ENCODE measurements at places on chromosomes 3 and 15.
A peak's percentile ranks its signal among the peaks of the same experiment; 100 is the strongest.

DNA sequence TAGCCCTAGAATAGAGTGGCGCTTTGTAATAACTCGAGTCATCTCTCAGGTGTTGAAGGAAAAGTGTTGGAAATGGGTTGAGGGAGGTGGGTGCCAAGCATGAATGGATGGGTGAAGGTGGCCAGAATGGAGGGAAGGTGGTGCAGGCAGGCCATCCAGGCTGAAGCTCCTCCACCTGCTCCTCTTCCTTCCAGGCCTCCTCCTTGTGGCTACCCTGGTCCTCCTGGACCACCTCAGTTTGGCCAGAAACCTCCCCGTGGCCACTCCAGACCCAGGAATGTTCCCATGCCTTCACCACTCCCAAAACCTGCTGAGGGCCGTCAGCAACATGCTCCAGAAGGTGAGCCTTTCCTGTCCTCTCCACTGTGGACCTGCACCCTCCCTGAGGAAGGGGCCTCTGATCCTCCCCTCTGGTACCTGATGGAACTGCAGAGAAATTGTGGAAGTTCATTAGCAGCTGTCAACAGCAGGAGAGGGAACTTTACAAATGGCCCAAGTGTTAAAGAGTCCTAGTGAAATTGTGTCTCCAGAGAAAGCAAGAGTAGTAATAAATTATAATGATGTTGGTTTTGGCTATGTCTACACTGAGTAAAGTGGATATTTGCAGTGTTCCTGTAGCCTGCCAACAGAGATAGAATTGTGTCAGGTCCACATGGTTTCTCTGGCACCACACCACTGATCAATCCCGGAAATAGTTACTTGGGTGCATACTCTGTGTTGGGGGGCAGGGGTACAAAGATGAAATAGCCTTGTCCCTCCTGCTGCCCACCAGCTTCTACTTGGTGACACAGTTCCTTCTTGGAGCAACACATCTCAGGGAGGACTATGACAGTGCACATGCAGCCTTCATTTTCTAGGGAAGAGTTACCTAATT is 1.6 kb downstream of the IL12A start:
- H3K4me3 ChIP-seq: peak overlapping the region; percentile 85
- no peak for DNase-seq
- peaks cover 19% of the 10 kb centered on the region for H3K4me1 ChIP-seq
- no peaks in the 10 kb centered on the region for H3K27me3 ChIP-seq

DNA sequence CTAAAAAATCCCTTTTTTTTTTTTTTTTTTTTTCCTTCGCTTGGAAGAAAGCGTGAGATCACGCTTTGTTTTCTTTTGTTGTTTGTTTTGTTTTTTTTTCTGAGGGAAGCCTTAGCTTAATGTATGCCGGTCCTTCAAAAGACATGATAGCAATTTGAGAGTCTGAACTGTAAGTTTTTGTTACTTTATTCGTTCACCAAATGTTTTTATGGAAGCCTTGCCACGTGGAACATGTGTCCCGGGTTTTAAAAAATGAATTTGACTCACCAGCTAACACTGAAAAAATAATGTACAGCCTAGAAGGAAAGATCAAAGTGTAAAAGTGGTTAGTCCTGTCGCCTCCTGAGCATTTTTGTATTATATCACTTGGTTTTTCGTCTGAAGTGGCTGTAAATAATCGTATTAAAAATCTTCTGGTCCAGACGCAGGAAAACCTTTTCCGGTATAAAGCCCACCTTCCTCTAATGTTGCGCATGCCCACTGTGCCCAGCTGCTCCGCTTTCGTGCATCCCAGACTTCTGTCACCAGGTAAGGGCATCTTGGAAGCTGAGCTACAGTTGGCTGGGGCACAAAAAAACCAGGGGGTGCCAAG is 795 bp upstream of the MYNN start:
- H3K4me1 ChIP-seq: peaks cover 2% of the 10 kb centered on the region
- peak; percentile 87 for DNase-seq
- peak overlapping the region; percentile 97 for H3K4me3 ChIP-seq
- peak overlapping the region; percentile 92 for H3K27ac ChIP-seq
- no peaks in the 10 kb centered on the region for H3K27me3 ChIP-seq

GRCh38 chr3:159032311-159032710 is 230.5 kb downstream of the MFSD1 start:
- H3K36me3 ChIP-seq: no peaks in the 10 kb centered on the region
- no peak overlapping the region for H3K4me3 ChIP-seq
- H3K27me3 ChIP-seq: no peaks in the 10 kb centered on the region
- no peaks in the 10 kb centered on the region for H3K4me1 ChIP-seq

DNA sequence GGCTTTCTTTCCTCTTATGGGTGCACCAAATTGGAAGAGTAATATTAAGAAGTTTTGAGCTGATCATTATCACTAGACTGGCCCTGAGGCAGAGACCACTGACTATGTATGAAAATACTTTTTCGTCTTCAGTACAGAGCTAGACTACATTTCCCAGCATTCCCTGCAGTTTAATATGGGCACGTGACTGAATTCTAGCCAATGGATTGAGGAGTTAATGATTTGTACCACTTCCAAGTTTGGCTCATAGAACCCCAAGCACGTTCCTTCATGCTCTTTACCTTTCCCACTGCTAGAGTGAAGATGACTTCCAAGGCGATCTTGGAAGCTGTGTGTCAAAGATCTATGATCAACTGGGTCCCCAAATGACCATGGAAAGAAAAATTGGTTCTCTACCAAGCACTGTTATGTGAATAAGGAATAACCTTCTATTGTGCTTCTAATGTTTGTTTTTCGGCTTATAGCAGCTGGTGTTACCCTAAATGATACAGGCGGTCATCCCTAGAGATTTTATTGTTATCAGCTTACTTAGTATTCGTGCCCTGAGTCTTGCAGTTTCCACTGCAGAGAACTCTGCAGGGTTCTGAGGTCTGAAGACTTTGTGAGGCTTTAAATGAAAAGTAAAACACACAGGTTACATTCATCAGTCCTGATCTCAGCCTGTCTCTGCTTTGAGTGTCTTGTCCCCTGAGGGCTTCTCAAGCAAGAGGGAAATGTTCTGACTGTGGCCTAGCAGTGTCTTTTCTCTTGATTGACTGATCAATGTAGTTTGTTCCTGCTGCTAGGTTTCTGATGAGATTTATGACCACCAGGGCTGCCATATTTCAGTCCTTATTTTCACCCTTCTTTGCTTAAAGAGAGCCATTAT is 486.8 kb downstream of the PDCD6IP start:
- H3K27me3 ChIP-seq: no peaks in the 10 kb centered on the region
- H3K36me3 ChIP-seq: no peaks in the 10 kb centered on the region
- DNase-seq: no peak
- no peaks in the 10 kb centered on the region for H3K4me1 ChIP-seq
- H3K27ac ChIP-seq: no peak overlapping the region

DNA sequence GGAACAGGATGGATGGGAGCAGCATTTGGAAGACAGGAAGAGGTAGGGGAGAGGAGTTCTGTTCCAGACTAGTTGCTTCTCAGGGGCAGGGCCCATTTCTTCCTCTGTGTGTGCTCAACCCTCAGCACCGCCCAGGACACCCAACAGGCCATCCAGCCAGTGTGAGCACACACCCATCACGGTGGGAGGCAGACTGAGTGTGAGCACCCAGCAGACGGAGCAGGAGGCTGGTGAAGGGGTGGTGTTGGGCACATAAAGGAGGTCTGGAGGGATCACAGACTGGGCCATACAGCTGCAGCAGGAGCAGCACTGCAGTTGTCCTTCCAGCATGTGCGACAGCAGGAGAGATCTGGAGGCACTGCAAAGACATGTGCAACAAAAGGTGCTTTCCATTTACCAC is 88.4 kb upstream of the PLXNA1 start:
- H3K4me1 ChIP-seq: no peaks in the 10 kb centered on the region
- no peak for DNase-seq
- no peaks in the 10 kb centered on the region for H3K27me3 ChIP-seq
- peaks cover 10% of the 10 kb centered on the region for H3K36me3 ChIP-seq

GRCh38 chr3:109059264-109059663 is 58.7 kb downstream of the MORC1 start:
- no peak for DNase-seq
- no peaks in the 10 kb centered on the region for H3K27me3 ChIP-seq
- no peak overlapping the region for H3K27ac ChIP-seq
- H3K4me1 ChIP-seq: no peaks in the 10 kb centered on the region
- no peak overlapping the region for H3K4me3 ChIP-seq

DNA sequence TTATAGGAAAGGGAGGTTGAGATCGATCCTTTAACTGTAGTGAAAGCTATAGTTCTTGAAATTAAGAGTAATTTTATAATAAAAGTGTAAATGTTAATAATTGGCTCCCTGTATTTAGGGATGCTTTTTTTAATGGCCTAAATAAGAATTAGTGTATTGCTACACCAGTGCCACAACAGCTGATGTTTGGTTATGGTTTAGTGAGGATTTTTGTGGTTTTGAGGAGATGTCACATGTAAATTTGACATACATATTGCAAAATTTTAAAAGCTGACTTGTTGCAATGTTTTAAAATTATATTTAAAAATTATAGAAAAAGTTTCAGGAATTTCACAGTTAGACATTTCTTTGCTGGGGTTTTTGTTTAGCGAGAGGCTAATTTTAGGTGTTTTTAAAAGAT is 3.9 kb downstream of the TSC22D2 start:
- peaks cover 2% of the 10 kb centered on the region for H3K4me1 ChIP-seq
- peaks cover 10% of the 10 kb centered on the region for H3K36me3 ChIP-seq
- peak; percentile 44 for DNase-seq
- H3K4me3 ChIP-seq: peak overlapping the region; percentile 99

- DNase-seq: peak; percentile 54
- H3K4me1 ChIP-seq: peaks cover 2% of the 10 kb centered on the region
- no peaks in the 10 kb centered on the region for H3K27me3 ChIP-seq
- H3K27ac ChIP-seq: no peak overlapping the region
- H3K4me3 ChIP-seq: no peak overlapping the region
Observed at GRCh38 chr15:71651750-71652186, 158.6 kb upstream of the NR2E3 start.

DNA sequence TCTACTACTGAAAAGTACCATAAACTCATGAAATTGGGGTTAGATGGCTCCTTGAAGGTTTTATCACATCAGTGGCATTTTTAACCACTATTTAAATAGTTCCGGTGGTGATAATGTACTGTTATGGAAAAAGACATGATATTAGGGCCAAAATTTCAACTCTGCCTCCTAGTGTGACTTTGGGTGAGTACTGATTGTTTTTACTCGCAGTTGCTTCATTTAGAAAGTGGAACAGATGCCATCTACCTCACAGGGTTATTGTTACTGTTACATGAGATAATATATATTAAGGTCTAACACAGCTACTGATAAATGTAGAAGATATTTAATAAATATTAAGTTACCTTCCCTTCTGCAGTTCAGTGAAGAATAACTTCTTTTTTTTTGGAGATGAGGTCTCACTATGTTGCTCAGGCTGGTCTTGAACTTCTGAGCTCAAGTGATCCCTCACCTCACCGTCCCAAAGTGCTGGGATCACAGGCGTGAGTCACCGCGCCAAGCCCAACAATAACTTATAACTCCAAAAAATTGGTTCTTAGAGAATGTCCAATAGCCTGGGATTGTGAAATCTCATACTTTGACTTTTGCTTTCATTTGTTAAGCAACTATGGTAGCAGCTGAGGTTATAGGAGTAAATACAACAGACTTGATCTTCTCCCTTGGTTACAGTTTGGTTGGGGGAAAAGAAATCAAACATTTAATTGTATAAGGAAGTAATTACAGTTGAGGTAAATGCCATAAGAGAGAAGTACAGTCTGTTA is 48.3 kb downstream of the MEF2A start:
- peaks cover 2% of the 10 kb centered on the region for H3K4me1 ChIP-seq
- DNase-seq: peak; percentile 73
- H3K4me3 ChIP-seq: no peak overlapping the region

DNA sequence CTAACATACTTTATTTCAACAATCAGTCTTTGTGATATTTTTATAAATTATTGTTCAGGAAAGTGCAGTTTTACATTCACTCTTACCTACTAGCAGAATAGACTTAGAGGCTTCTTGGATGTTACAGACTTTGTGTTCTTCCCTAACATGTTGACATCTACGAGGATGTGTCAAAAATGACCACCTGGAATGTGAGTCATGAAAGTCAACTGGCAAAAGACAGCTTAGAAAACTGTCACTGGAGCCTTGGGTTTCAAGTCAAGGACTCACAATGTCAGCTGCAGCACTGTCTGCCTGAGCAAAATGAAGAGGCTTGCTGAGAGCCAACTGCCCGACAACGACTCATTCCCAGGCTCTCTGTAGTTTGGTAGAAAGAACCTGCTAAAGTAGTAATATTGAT is 91.5 kb downstream of the CERS3 start:
- no peaks in the 10 kb centered on the region for H3K4me1 ChIP-seq
- H3K36me3 ChIP-seq: no peaks in the 10 kb centered on the region
- H3K27me3 ChIP-seq: no peaks in the 10 kb centered on the region

GRCh38 chr3:69118555-69118954 is 3.8 kb downstream of the LMOD3 start:
- H3K27ac ChIP-seq: no peak overlapping the region
- no peak overlapping the region for H3K4me3 ChIP-seq
- H3K4me1 ChIP-seq: no peaks in the 10 kb centered on the region

DNA sequence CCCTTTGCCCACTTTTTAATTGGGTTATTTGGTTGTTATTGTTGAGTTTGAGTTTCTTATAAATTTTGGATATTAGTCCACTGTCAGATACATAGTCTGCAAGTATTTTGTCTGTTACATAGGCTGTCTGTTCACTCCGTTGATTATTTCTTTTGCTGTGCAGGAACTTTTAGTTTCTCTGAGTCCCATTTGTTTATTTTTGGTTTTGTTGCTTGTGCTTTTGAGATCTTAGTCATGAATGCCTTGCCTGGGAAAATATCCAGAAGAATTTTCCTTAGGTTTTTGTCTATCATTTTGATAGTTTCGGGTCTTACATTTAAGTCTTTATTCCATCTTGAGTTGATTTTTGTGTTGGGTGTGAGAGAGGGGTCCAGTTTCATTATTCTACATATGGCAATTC is 254.5 kb downstream of the NLGN1 start:
- H3K27ac ChIP-seq: no peak overlapping the region
- DNase-seq: peak; percentile 16
- H3K4me3 ChIP-seq: no peak overlapping the region
- no peaks in the 10 kb centered on the region for H3K27me3 ChIP-seq

DNA sequence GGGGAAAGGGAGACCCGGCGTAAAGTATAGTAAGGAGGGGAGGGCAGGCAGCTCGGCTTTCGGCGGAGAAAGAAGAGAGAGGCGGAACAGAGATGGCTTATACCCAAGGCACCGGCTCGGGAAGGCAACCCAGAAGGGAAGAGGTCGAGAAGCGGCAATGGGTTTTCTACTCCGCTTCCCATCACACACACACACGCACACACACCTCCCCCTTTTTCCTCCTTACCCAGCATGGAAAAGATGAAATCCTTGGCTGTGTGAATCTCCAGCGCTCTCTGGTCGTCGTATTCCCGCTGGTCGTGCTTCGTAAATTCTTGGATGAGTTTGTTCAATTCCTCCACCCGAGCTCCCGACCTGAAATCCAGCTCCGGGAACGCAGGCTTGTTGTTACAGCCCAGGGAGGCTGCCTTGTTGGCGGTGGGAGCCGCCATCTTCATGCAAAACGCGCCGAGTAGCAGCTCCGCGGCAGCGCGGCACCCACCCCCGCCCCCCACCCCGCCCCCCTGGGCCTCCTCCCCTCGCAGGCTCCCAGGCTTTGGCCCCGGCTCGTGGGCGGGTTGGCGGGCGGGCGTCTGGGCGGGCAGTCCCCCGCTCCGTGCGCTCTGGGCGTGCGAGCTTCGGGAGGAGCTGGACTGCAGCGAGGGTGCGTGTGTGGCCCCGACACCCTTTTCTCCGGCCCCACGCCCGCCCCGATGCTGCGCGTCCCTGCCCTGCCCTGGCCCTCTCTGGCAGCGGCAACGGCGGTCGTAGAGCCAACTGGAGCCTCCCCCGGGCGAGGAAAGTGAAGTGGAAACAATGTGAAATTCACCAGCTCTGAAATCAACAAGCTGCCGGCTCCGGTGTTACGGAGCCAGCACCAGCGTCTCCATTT is at the start of gene MB21D2:
TSS of gene MB21D2 (minus strand) at position 453 of the 871 bp plus-strand sequence. CDS start at position 437, 16 bp downstream.
- no peaks in the 10 kb centered on the region for H3K36me3 ChIP-seq
- H3K27ac ChIP-seq: peak within 1 kb of the TSS; percentile 94
- peaks cover 5% of the 10 kb centered on the region for H3K4me1 ChIP-seq
- peak; percentile 90 for DNase-seq
- peak within 1 kb of the TSS; percentile 98 for H3K4me3 ChIP-seq
- H3K27me3 ChIP-seq: no peaks in the 10 kb centered on the region

All from mesenchymal stem cell (in vitro differentiated cells and primary cell).